ENCODE measurements at places on chromosomes 5 and 9.

DNA sequence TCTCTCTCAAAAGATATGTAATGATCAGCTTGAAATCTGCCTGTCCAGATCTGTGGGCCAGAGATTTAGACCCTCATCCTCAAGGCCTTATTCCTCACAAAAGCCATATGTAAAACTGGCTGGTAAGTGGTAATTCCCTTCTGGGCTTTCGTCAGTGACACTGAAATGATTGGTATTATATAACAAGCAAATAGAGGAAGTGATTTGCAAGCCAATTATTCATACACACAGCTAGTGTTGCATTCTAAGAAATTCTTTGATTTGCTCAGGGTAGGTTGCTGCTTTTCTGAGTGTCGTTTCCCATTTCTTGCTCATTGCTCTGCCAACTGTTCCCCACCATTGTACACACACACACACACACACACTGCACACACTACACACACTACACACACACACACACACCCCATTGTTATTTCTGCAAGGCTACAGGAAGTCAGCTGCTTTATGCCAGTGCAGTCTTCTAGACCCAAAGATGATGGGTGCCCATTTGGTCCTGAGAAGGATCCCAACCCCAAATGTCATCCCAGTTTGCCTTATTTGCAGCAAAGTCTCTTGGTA, 76.8 kb downstream of the PRLR start:
- no peak for DNase-seq

- no peak for DNase-seq
These were observed 165.4 kb downstream of the TRIO start for GRCh38 chr5:14308384-14309154.

DNA sequence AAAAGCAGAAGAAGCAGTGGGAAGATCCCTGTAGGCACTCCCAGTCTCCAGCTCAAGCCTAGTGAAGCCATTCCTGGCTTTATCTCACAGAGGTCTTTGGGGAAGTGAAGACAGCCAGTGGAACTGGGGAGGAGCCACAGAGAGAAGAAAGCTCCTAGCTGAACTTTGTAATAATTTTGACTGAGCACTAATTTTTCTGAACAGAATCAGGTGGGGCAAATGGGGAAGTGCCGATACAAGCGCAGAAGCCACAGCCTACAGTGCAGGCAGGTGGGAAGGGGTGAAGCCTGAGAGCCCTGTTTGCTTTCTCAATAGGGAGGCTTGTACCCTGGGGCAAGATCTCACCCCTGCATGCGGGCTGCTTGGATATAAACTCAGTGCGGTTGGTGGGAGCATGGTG, 48.4 kb upstream of the SNAPC3 start:
- DNase-seq: no peak

GRCh38 chr5:96297290-96297689, 135.8 kb downstream of the PCSK1 start:
- DNase-seq: peak; percentile 32

DNA sequence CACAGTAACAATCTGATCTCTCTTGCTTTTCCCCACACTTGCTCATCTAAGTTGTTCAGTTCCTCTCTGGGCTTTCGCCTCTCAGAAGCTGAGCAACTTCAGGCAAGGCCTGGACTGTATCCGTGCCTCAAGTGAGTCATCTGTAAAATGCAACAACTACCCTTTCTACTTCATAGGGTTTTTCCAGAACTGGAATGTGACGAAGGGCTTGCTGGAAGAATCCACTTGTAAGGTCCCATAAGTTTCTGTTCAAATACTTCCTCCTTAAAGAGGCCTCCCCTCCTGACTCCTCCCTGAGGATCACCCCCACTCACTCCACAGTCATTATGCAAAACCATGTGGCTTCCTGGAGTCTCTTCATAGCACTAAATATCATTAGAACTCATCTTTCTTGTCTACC, 17.5 kb upstream of the INSYN2B start:
- no peak for DNase-seq

GRCh38 chr9:69175486-69175885, 1.4 kb downstream of the TJP2 start:
- DNase-seq: no peak

DNA sequence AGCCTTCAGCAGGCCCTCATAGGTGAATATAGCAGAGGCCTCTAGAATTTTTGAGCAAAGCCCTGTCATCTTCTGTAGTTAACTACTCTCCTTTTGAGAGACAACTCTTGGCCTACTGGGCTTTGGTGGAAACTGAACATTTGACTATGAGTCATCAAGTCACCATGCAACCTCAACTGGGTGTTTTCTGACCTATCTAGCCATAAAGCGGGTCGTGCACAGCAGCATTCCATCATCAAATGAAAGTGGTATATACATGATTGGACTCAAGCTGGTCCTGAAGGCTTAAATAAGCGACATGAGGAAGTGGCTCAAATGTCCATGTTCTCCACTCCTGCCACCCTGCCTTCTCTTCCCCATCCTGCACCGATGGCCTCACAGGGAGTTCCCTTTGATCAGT, 1115.5 kb downstream of the TAF11L14 start:
- peak; percentile 74 for DNase-seq

DNA sequence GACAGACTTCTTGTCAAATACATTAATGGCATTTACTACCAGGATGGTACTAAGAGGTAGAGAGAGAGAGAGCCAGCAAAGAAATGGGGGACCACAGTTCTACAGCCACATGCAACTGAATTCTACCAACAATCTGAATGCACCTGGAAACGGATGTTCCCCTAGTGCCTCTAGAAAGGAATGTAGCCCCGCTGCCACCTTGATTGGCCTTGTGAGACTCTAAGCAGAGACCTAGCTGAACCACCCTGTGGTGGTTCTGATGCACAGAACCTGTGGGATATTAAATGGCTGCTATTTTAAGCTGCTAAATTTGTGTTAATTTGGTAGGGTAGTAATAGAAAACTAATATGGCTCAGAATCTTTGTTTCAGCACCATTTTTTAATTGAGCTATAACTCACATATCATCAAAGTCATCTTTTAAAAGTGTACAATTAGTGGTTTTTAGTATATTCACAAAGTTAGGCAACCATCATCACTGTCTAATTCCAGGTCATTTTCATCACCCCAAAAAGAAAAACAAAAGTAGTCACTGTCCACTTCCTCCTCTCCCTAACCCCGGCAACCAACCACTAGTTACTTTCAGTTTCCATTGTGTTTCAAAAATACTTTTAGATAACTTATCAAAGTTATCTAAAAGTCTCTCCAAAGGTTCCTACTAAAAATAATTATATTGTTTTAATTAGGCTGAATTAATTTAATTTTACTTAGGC, 51.7 kb downstream of the CPLANE1 start:
- peak; percentile 46 for DNase-seq

DNA sequence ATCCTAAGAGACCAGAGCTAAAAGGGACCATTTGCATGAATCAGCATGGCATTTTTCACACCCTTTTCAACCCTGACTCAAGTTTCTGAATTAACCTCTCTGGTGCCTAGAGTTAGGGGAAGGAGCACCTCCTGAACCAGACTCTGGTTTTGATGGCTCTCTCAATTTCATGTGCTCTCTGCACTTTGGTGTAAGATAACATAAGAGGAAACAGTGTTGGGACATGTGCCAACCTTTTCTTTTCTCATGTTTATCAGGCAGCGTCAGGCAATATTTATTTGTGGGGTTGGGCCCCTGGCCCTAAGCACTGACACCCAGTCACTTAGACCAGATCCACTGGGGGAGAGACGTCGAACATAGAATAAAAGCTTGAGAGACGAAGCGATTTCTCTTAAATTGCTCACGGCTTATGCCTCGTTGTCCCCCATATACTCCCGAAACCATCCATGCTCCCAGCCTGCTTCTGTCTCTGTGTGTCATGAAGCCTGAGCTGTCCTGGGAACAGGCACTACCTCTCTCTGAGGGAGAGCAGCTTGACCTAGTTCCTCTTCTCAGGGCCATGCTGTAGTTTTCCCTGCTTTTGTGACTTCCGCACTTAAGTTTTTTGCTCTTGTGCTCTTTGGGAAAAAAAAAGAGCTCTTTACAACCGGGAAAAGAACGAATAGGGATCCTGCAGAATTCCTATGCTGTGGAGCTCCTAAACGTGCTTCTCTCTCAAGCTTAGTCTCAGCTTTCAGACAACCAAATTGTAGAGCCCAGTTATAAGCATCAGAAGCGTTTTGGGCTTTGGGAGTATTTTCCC, 195.7 kb downstream of the NR3C1 start:
- DNase-seq: peak; percentile 53

GRCh38 chr9:94929369-94929756, 202.9 kb downstream of the AOPEP start:
- DNase-seq: no peak

DNA sequence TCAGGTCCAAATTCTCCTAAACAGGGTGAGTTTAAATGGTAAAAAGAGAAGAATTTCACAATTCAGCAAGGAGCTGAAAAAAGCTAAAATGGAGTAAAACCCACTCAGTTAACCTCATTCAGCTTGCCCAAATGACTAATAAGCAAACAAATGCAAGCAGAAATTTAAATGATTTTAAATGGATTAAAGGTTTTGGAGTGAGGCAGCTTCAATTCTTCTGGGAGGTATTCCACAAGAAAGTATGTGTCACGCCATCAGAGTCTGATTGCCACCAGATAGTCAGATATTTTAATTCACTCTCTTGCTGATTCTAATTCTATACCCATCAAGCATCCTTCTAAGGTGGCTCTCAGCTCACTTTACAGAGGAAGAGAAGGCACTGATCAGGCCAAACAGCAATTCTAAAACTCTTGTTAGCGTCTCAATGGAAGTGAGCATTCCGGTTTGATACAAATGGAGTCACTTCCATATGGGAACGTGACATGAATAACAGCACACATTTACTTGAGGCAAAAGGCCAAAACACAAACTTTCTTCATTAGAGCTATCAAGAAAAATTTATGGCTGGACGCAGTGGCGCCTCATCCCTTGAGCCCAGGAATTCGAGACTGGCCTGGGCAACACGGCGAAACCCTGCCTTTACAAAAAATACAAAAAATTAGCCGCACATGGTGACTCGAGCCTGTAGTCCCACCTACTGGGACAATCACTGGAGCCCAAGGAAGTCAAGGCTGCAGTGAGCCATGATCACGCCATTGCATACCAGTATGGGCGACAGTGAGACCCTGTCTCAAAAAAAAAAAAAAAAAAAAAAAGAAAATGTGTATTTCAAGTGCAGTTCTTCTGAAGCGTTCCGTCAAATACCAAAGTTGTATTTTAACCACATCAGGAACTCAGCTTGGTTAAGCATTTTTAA, 2.0 kb downstream of the CLK4 start:
- no peak for DNase-seq

- peak; percentile 99 for DNase-seq
These were observed at the start of the genes CREB3 and TLN1 for GRCh38 chr9:35732185-35732799. Gene CREB3 (plus strand): TSS chr9:35732666. CDS start chr9:35732773, 107 bp downstream. Gene TLN1 (minus strand): TSS chr9:35732195. CDS start chr9:35725694, 6,501 bp downstream.

GRCh38 chr5:141363952-141364660, at the start of gene PCDHGA5:
Gene PCDHGA5 (plus strand): TSS chr5:141364162. CDS start chr5:141364331, 169 bp downstream.
- DNase-seq: no peak

DNA sequence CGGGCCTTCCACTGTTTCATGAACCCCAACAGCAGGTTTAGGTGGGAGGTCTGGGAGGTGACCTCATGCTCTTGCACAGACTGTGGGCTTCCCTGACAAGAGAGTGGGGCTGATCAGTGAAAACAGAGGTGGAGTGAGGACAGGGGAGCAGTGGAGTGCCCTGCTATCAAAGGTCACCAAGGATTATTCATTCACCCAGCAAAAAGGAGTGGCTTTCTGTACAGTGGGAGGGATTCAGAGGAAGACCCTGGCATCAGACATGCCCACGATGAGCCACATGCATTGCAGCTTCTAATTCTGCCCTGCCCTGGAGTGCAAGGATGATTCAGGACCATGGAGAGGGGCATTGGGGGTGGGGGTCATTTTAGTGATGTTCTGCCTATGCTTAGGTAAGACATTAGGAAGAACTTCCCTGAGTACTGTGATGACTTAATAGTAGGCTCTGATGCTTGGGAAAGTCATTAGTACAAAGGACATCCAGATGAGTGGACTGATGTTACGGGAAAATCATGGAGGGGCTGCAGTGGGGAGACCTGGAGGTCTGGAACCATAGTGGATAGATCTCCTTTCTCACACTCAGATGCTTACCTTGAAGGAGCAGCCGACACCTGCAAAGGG, 12.8 kb downstream of the TRAF1 start:
- DNase-seq: no peak

GRCh38 chr5:116360008-116360853, 214.4 kb downstream of the SEMA6A start:
- no peak for DNase-seq

DNA sequence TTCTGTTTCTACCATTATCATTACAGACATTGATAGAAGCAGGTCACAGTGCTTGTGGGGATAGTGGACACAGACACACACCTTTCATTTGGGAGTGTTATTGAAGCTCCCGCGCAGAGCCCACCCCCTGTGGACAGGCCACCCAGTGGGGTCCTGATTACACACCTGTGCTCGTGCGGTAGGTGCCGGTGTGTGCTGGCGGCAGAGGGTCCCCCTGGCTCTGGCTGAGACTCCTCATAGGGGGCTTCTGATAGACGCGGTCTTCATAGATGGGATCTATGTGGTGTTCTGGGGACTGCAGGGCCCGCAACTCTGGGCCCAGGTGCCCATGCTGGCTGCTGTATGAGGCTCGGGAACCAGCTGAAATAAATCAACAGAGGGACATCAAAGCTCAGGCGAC, 539.7 kb downstream of the CTNND2 start:
- no peak for DNase-seq
